ENCODE measurements at places on chromosomes 13 and 19.

DNA sequence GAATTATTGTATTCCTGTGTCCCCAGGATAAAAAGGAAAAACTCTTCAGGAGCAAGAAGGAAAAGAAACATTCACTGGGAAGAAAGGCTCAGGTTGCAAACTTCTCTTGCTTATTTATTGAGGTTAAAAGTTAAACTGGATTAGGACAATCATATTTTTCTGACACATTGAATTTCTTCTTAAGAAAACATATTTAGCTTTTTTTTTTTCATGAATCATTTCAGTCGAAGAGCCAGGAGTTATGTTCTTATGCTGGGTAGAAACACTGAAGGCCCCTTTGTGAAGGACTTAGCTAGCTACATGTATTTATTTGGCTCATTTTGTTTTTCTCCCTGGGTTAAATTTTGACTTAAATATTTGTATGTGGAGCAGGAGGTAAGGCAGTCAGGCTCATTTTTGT is 434.0 kb downstream of the KLF5 start:
- DNase-seq = no peak

- DNase-seq = no peak
Observed at GRCh38 chr19:29531458-29532025, 5.7 kb downstream of the VSTM2B start.

DNA sequence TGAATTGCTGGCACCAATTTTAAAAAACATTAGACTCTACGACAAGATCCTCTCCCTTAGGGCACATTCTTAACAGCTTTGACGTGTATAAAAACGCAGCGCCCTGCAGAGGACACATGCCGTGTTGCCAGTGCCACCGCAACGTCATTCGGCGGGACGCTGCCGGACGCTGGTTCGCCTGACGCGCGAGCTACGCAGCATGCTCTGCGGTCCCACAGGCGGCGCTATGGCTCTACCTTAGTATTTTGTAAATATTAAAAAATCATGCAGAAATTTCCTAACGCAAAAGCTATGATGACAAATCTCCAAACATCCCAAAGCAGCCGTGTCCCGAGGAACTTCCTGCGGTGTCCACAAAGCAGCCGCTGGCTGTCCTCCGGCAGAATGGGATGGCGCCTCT is 4.2 kb upstream of the ADPRHL1 start:
- no peak for DNase-seq

GRCh38 chr13:42152495-42152894 is 104.0 kb downstream of the DGKH start:
- DNase-seq = no peak

DNA sequence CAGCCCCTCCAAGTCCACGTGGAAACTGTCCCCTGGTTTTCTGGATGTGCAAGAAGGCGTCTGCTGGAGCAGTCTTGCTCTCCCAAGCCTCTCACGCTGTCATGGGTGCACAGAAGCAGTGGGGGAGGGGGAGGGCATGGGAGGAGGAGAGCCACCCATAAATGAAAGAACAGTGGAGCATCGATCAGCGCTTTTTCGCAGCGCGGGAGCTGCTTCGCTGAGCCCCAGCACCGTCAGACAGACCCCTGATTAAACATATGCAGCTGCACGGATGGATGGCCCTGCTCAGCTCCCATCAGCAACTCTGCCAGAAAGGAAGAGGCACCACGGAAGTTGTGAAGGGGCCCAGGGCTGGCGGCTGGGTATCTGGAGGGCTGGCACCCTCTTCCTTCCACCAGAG is 264.9 kb downstream of the UQCRFS1 start:
- DNase-seq = no peak

GRCh38 chr13:51267622-51268021 is 45.4 kb downstream of the FAM124A start:
- no peak for DNase-seq
